Stimulated activated CD8-positive, alpha-beta memory T cell treated with anti-CD3 and anti-CD28 coated beads, Interleukin-12 subunit alpha, Interleukin-12 subunit beta, amount 100 ng/mL, for 1 hour (primary cell): ENCODE measurements at places on chromosomes 16 and 17.

DNA sequence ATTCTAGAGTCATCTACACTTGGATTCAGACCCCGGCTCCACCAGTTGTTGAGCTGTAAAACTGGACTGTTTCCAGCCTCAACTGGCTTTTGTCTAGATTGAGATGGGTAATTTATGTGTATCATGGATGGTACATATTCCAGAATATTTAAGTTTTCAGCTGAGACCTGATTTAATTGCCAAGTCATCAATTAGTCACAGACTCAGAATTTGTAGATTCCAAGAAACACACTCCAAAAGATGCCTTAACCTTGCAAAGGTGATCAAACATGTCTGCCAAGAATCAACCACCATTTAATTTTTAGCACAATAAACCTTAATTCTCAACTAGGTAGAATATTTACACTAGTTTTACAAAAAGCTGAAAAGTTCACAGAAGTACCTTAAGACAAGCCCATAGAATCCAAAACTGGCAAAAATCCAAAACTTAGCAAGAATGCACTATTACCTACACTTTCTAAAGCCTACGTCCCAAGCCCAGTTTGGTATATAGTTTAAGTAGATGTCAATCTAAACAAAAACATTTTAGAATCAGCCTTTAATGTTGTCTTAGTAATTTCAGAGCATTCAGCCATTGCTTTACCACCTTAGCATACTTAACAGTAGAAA is 17.7 kb downstream of the SIAH1 start:
- no peak for DNase-seq

- DNase-seq, result peak; percentile 84
These were observed at the start of gene NLRC5 for GRCh38 chr16:56988948-56989945. Gene NLRC5, plus strand, starts transcription at chr16:56989557. Its CDS starts 31,156 bp downstream, at chr16:57020713.

GRCh38 chr16:27539120-27539519 is 10.6 kb downstream of the GTF3C1 start:
- no peak for DNase-seq

GRCh38 chr17:29597361-29598172 is 4.6 kb downstream of the ANKRD13B start:
- DNase-seq, result no peak

DNA sequence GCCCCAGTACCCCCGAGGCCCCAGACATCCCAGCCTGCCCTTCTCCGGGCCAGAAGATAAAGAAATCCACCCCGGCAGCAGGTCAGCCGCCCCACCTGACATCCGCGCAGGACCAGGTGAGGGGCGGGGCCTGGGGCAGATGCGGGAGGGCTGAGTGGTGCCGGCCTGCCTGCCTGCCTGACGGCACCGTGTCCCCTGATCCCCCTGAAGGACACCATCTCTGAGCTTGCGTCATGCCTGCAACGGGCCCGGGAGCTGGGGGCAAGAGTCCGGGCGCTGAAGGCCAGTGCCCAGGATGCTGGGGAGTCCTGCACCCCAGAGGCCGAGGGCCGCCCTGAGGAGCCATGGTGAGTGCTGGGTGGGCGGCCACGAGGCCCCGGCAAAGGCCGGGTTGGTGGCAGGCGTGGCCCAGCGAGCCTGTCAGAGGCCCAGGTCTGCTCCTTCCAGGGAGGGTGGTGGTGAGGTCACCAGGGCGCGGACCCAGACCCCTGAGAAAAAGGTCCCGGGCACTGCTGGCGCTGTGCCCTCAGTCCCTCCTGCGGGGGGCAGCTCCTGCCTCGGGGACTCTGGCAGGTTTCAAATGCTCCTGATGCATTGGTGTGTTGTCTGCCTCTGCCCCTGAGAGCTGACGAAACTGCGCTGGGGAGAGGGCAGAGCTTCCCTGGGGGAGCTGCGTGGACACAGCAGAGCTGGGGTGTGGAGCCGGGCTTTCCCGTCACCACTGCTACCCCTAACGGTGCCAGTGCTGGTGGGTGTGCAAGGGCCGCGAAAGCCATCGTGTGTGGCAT is 1.2 kb downstream of the CDT1 start:
- DNase-seq, result no peak

DNA sequence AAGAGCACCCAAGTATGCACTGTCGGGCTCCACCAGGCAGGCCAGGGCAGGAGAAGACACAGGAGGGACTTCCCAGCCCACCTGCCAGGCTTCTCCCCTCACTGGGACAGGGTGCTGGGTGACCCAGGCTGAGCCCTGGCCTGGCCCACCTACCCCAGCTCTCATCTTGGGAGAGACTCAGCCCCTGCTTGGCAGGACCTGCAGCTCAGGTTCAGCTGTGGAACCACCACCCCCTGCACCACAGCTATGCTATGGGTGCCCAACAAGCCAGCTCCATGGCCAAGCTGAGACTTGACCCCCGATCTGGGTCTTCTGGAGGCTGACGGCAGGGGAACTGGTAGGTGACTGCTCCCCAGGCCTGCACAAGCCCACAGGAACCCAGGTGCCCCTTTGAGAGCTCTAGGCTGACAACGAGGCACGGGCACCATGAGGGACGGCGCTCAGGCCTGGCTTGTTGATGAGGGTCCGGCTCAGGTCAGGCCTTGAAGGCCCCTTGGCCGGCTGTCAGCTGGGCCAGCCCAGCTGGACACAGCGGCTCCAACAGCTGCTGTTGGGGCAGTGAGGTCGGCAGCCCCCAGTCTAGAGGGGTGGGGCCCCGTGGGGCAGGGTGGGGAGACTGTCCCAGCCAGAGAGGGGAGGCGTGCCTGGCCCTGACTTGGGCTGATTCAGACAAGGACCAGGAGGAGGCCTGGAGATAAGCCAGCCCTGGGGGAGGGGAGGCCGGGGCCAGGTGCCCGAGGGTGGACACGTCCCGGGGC is 4.6 kb downstream of the RPUSD1 start:
- DNase-seq, result no peak

- DNase-seq, result no peak
These were observed 14.4 kb downstream of the SDR42E1 start for GRCh38 chr16:81996664-81997509.

- DNase-seq, result no peak
These were observed 581.5 kb upstream of the RBFOX1 start for GRCh38 chr16:6751191-6751590.

- no peak for DNase-seq
These were observed 4.1 kb upstream of the DNAH17 start for GRCh38 chr17:78581304-78581703.

DNA sequence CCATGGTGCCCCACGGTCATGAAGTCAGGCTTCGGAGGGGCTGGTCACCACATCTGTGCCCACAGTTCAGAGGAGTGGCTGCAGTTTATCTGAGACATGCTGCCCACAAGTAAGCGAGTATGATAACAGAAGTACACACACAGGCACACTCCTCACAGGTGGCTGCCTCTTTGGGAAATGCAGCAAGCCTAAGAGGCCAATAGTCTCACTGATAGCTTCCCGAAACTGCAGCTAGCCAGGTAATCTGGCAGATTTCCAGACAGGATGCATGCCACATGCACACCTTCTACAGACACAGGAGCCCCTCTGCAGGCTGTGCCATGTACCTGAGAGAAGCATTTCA is 12.6 kb upstream of the GFOD2 start:
- DNase-seq, result no peak

- no peak for DNase-seq
These were observed 1.1 kb downstream of the KANSL1 start for GRCh38 chr17:46192189-46192438.

GRCh38 chr16:87834668-87835473 is 34.4 kb downstream of the SLC7A5 start:
- no peak for DNase-seq
